Glutamatergic neuron (in vitro differentiated cells): ENCODE measurements at places on chromosomes 5 and 9. TPM values are rescaled to one million over a fixed set of nuclear protein-coding genes. Genes with fewer than 3 reads are reported as not detected.
A peak's percentile ranks its signal among the peaks of the same experiment; 100 is the strongest.

GRCh38 chr5:35996076-35996475 lies 4.9 kb upstream of the UGT3A1 start:
- no peak for DNase-seq

- peak; percentile 39 for DNase-seq
Observed at GRCh38 chr5:125194883-125195282, 448.4 kb upstream of the ZNF608 start.

DNA sequence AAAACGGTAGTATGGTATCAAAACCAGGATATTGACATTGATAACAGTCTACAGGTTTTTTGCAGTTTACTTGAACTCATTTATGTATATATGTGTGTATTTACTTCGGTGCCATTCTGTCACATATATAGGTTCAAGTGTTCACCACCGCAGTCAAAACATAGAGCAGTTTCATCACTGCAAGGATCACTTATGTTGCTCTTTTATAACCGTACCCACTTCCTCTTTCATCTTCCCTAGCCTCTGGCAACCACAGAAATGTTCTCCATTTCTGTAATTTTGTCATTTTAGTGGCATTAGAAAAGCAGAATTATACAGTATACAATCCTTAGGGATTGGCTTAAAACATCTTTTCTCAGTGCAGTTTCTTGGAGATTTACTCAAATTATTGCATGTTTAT lies 90.3 kb downstream of the SH3GL2 start:
- no peak for DNase-seq

GRCh38 chr5:149257131-149257530 lies 14.5 kb upstream of the AFAP1L1 start:
- no peak for DNase-seq

DNA sequence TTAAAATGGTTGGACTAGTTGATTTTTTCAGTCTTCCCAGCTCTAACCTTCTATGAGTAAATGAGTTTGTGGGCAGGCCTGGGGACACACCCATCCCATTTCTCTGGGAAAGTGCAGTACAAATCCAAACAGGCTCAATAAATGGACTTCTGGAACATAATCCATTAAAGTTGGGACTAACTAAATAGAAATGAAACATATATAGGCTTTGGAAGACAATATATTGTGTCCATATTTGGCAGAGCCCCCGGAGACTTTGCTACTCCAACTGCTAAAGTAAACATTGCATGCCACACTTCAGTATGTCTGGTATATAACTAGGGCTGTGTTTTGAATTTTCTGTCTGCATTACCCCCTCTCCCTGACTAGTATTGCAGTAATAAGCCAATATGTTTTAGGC lies 191.4 kb upstream of the DAB2 start:
- DNase-seq = no peak

- no peak for DNase-seq
Observed at GRCh38 chr5:154647114-154647760, 107.9 kb upstream of the LARP1 start.

- no peak for DNase-seq
Observed at GRCh38 chr5:1218351-1219080, 6.7 kb upstream of the SLC6A18 start.

DNA sequence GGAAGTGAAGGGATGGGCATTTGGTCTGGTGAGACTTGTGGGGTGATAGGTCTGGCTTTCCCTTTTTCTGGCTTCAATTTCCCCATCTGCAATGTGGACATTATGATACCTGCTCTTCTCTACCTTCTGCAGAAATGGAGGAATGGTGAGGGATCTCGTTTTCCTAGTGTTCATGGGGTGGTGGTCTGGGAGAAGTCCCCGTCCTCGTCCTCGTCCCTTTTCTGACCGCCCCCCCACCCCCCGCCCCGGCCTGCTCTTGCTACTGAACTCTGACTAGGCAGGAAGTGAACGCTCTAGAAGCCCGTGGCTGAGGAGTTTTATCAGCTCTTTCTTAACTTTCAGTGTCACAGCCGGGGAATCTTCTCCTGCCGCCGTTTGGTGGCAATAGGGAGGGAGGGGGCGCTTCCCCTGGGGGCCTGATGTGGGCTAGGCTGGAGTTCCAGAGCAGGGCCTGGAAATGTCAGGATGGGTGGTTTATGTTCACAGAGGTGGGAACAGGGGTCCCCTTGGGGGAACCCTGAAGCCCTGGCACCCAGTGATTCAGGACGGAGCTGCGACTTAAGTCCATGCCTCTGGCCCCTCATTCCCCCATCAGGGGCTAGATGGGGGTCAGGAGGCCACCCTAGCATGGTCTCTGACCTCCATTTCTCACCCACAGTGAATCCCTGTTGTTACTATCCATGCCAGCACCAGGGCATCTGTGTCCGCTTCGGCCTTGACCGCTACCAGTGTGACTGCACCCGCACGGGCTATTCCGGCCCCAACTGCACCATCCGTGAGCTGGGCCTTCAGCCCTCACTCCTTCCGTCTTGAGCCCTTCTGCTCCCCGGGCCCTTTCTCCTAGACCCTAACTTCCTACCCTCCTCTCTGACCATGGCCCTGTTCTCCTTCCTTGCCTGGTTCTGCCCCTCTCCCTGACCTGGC lies 6.7 kb downstream of the PTGS1 start:
- no peak for DNase-seq

GRCh38 chr9:100602342-100602801 lies 24.5 kb downstream of the CAVIN4 start:
- no peak for DNase-seq

- no peak for DNase-seq
Observed at GRCh38 chr9:128182893-128183588, 8.3 kb downstream of the CIZ1 start.

- no peak for DNase-seq
Observed at GRCh38 chr5:157516626-157517325, 56.8 kb downstream of the NIPAL4 start.

GRCh38 chr9:75707191-75707590 lies 183.3 kb upstream of the PCSK5 start:
- DNase-seq = no peak

DNA sequence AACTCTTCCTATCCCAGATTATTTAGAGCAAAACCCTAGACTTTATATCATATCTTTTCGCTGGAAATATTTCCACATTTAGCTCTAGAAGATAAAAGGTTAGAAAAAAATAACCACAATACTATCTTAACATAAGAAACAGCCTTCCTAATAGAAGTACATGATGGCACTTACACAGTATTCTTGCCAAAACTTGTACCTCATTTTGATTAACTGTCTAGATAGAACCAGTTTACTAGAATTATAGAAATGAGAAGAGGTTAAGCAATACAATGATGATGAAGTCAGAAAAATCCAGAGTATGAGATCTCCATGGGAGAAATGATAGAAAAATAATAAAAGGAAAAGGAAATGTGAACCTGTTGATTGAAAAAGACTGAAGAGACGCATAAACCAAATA lies 63.1 kb downstream of the SLC12A2 start:
- no peak for DNase-seq

DNA sequence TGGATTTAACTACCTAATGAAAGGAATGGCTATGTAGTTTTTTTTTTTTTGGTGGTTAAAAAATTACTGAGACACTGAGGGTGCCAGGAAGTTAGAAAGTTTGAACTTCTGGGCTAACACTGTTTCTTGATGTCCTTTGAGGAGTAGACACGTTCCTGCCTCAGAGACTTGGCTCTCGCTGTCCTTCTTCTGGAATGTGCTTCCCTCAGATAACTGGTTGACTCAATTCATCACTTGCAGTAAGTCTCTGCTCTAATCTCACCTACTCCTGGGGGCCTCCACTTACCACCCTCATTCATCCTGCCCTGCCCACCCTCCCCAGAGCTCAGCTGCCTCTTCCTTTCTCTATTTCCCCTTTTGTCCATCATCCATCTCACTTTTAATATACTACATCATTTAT lies 167.0 kb downstream of the YTHDC2 start:
- no peak for DNase-seq

- DNase-seq = no peak
Observed at GRCh38 chr5:3339798-3340115, 255.9 kb upstream of the IRX1 start.

DNA sequence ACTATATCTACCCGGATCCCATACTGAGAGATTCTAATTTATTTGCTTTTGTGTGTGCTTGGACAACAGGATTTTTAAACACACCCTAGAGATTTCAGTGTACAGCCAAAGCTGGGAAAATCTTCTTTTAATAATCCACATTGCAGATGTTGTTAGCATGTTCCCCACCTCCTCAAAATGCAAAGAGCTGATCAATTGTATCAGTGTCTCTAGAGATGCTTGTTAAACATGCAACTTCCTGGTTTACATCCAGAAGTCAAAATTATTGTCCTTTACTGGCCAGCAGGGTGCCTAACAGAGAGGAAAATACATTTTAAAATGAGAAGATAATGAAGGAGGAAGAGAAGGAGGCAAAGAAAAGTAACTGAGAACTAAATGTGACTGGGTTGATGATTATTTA lies 793.3 kb downstream of the SEMA5A start:
- DNase-seq = no peak

DNA sequence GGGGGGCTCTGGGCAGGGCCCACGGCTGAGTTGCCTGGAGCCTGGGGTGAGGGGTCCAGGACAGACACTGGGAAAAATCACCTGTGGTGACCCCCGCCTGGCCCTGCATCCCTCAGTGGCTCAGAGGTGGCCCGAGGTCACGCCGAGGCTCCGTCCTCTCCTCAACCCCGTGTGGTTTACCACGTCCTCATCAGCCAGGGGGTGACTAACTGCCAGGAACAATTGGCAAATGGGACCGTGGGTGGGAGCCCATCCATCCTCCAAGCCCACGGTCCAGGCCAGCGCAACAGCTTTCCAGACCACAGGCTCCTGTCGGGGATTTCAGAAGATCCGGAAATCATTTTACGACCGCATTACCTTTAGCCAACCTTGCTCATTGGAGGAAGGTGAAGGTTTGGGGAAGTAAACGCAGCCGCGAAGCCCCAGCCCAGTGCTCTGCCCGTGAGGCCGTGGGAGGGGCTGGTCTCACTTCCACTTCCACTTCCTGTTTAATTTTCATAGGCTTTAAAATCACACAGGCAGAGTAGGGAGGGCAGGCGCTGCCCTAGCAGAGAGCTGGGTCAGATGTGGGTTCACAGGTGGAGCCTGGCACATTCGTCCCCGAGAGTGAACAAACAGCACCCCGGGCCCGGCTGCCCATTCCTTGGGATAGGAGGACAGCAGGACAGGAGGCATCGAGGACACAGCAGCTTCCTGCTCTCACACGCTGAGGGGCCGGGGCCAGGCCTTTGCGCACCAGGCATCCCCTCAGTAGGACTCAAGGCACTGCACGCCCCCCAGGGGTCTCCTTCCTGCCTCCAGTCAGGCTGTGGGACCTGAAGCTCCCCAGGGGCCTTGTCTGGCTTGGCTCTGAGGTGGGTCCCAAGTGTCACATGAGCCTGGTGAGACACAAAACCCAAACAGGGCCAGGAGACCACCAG lies 19.8 kb upstream of the SLC9A3 start:
- DNase-seq = peak; percentile 7

- no peak for DNase-seq
Observed at GRCh38 chr5:113266913-113267227, 167.9 kb downstream of the TSSK1B start.

GRCh38 chr9:116202219-116202912 lies 48.8 kb downstream of the PAPPA start:
- DNase-seq = no peak

GRCh38 chr5:16140944-16141343 lies 38.6 kb downstream of the MARCHF11 start:
- DNase-seq = no peak

DNA sequence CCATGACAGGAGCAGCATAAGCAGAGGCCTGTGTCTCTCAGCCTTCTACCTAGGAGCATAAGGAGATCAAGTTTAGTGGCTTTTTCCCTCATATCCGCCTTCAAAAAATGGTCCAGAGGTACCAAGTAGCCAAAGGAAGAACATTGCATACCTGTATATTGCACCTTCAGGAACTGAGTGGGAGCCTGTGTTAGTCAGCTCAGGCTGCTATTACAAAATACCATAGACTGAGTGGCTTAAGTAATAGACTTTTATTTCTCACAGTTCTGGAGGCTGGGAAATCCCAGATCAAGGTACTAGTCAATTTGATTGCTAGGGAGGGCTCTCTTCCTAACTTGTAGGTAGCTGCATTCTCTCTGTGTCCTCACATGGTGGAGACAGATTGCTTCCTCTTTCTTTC lies 597.4 kb upstream of the PTGER4 start:
- DNase-seq = no peak

GRCh38 chr5:129691220-129691619 lies 56.7 kb upstream of the MINAR2 start:
- no peak for DNase-seq

The PARP8 gene
- 11.3 TPM for total RNA-seq

The PSD2 gene
- total RNA-seq = 2.3 TPM

The TAL2 gene
- total RNA-seq = 1.6 TPM

The ZNF169 gene
- total RNA-seq = 4.9 TPM

The CDC14B gene
- total RNA-seq = 9.2 TPM

The SOWAHA gene
- 0.12 TPM for total RNA-seq

The NOXA1 gene
- 2.6 TPM for total RNA-seq
